ENCODE measurements at places on chromosomes 11 and 22.
A peak's percentile ranks its signal among the peaks of the same experiment; 100 is the strongest.

DNA sequence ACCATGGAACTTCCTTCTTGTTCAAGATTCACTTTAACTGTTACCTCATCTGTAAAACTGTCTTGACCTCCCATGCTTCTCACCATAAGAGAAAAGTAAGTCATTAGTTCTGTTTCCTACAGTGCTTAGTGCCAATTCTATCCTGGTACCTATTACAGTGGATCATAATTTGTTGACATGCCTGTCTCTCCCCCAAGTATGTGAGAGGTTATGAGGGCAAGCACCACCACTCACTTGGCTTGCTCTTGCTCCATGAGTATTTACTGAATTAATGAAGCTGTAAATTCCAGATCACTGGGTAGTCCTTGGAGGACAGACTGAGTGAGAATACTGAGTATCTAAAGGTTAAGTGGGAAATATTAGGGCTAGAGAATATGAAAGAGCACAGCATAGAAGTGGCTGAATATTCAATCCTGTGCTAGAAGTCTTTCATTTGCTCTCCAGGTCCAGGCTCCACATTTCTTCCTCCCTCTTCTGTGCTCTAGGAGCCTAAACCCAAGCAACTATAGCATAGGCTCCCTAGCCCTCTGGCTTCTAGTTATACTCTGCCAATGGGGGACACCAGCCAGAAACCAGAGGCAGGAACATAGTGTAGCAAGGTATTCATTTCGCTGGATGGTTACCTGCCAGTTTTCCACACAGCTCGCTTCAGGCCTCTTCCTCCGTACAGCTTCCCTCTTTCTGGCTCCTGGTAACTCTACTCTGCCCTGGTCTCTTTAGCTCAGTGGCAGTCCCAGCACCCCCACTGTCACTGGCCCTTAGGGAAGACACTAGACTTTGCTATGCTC lies 118.2 kb upstream of the SLC5A12 start:
- peak overlapping the region; percentile 41 for H3K27ac ChIP-seq
- no peak overlapping the region for H3K4me3 ChIP-seq
- H3K4me1 ChIP-seq: no peaks in the 10 kb centered on the region
- H3K36me3 ChIP-seq: no peaks in the 10 kb centered on the region

GRCh38 chr11:102879801-102880200 lies 5.0 kb upstream of the MMP12 start:
- no peaks in the 10 kb centered on the region for H3K36me3 ChIP-seq
- no peak overlapping the region for H3K27ac ChIP-seq
- DNase-seq: no peak
- H3K4me1 ChIP-seq: no peaks in the 10 kb centered on the region
- H3K27me3 ChIP-seq: no peaks in the 10 kb centered on the region

DNA sequence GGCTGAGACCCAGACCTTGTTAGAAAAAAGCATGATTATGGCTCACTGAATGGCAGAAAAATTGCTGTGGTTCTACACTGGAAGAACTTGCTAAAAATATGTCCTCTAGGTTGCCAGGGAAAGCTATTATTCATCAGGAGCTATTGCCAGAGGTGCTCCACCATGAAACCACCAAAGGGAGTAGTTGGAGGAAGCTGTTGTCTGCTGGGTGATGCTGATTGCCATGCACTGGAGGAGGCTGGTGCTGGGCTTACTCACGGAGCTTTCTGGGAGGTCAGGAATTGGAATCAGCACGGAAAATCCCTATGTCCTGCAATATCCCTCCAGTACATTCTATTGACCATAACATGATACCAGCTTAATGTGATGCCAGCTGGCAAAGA lies 199.6 kb upstream of the ZBED5 start:
- DNase-seq: no peak
- no peak overlapping the region for H3K4me3 ChIP-seq
- no peaks in the 10 kb centered on the region for H3K27me3 ChIP-seq

GRCh38 chr11:67320691-67321090 lies 17.4 kb downstream of the SSH3 start:
- DNase-seq: no peak
- H3K36me3 ChIP-seq: no peaks in the 10 kb centered on the region
- peaks cover 6% of the 10 kb centered on the region for H3K4me1 ChIP-seq
- H3K4me3 ChIP-seq: no peak overlapping the region
- H3K27me3 ChIP-seq: no peaks in the 10 kb centered on the region

DNA sequence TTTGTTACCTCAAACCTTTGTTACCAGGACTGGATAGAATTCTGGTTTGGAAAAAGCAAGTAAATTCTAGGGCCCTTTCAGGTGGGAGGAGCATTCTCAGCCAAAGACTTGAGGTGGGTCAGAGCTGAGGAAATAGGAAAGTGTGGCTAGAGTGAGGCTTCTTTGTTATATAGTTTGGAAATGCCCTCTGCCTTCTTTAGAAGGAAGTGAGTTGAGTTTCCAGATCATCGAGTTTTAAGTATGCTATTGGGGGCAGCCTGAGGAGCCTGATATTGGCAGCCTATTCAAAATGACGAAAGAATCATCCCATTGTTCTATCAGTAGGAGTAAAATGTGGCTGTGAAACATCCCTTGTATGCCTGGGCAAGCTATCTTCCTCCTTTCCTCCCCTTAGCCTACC lies 134.1 kb downstream of the ARHGAP42 start:
- H3K4me1 ChIP-seq: no peaks in the 10 kb centered on the region
- no peak overlapping the region for H3K4me3 ChIP-seq
- no peaks in the 10 kb centered on the region for H3K27me3 ChIP-seq
- peak overlapping the region; percentile 33 for H3K27ac ChIP-seq
- no peak for DNase-seq

GRCh38 chr22:47012589-47013370 lies 250.3 kb downstream of the TBC1D22A start:
- DNase-seq: no peak
- H3K36me3 ChIP-seq: no peaks in the 10 kb centered on the region
- H3K27ac ChIP-seq: peak overlapping the region; percentile 15

- H3K27me3 ChIP-seq: no peaks in the 10 kb centered on the region
- H3K36me3 ChIP-seq: no peaks in the 10 kb centered on the region
- no peak overlapping the region for H3K4me3 ChIP-seq
- DNase-seq: no peak
Observed at GRCh38 chr11:29260939-29261705, 755.7 kb downstream of the KCNA4 start.

DNA sequence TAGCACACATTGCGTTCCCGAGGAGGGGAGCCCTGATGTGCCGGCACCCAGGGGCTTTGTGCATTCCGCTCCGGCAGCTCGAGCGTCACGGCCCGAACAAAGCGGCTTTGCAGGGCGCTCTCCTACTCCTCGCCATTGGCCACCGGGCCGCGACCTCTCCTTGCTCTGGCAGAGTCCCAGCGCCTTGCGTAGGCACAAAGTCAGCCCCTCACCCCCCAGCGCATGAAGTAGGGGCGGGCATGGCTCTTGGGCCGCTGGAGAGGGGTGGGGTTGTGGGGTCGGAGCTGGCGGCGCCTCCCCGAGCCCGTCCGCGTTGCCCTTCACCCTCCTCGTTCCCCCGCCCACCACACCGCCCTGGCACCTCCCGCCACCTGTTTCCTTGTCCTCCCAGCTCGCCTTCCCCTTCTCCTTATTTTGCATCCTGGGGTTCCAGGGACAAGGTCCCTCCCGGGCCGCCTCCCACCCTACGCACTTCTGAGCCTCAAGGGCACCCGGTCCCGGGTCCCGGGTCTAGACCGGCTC lies 753 bp upstream of the PPARA start:
- H3K4me1 ChIP-seq: no peaks in the 10 kb centered on the region
- H3K36me3 ChIP-seq: no peaks in the 10 kb centered on the region
- H3K4me3 ChIP-seq: peak overlapping the region; percentile 81
- peak; percentile 58 for DNase-seq
- no peaks in the 10 kb centered on the region for H3K27me3 ChIP-seq

DNA sequence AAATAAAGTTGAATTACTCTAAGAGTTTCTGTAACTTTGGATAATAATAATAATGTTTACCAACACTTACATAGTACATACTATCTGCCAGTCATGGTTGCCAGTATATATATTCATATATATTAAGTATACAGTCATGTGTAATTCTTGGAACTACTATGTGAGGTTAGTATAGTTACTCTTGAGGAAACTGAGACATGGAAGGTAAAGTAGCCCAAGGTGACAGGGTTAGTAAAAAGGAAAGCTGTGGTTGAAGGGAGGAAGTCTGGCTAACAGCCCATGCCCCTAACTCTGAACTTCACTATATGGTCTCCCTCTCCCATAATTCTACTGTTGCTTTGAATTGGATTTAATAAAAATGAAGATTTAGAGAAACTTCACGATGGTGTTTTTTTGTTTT lies 24.9 kb downstream of the FDX1 start:
- no peak for DNase-seq
- no peaks in the 10 kb centered on the region for H3K36me3 ChIP-seq
- H3K4me3 ChIP-seq: no peak overlapping the region
- H3K27me3 ChIP-seq: no peaks in the 10 kb centered on the region
- no peaks in the 10 kb centered on the region for H3K4me1 ChIP-seq
- H3K27ac ChIP-seq: no peak overlapping the region

- H3K27me3 ChIP-seq: no peaks in the 10 kb centered on the region
- no peaks in the 10 kb centered on the region for H3K4me1 ChIP-seq
- no peaks in the 10 kb centered on the region for H3K36me3 ChIP-seq
- peak overlapping the region; percentile 71 for H3K4me3 ChIP-seq
Observed at GRCh38 chr22:31082606-31083376, 1.7 kb downstream of the SMTN start.

DNA sequence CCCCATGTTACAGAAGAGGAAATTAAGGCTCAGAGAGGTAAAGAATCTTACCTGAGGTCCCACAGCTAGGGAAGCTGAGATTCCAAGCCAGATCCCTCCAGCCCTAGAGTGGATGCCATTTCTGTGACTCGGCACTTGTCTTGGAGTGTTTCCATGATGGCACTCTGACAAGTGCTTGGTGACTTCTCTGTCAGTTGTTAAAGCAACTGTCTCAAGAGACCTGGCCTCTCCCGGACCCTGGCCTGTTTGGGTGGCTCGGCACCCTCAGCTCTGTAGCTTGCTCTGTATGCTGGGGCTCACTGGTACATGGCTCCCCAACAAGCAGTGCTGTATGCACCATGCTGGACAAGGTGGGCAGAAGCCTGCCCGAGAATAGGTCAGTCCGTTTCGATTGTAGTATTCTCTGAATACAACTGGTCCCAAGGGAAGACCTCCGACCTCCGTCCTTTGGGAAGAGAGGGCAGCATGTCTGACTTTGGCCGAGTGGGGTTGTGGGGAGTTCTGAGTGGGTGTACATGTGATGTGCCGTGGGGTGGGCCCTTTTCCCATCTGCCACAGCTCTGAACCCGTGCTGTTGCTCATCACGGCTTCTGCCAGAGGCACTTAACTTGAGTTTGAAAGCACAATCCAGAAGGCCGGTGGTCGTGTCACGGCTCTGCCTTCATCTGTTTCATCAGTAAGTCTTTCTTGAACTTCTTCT lies 12.4 kb downstream of the ACO2 start:
- no peaks in the 10 kb centered on the region for H3K4me1 ChIP-seq
- H3K36me3 ChIP-seq: no peaks in the 10 kb centered on the region
- no peak overlapping the region for H3K4me3 ChIP-seq
- peak; percentile 58 for DNase-seq
- H3K27ac ChIP-seq: peak overlapping the region; percentile 82
- no peaks in the 10 kb centered on the region for H3K27me3 ChIP-seq

DNA sequence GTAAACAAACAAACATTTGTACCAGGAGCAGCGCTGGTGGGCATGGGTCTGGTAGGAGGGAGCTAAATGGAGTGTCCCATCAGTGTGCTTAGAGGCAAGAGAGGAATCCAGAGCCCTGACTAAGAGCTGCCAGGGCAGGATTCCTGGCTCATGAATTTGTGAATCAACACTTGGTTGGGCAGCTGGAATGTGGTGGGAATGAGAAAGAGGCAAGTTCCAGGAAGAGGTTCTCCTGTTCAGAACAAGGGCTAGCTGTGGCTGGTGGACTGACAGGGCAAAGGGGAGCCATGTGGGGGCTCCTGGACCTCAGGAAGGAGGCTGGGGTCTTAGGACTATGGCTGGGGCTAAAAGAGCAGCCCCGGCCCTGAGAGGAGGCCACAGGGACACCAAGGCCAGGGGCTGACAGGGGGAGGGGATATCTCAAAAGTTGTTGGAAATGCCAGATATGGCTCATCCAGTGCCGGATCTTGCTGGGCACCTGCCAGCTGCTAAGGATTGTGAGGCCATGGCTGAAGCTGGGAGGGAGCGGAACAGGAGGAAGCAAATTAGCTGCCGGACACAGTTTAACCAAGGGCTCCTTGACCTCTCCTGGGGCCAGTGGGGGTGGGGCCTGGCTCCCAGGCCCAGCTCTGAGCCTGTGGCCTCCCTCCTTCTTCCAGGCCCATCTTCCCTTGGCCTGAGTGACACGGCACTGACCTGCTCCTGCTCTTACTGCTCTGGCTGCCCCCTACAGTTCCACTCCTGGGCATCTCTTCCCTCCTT lies 14.6 kb upstream of the P2RY6 start:
- peak; percentile 51 for DNase-seq
- H3K36me3 ChIP-seq: no peaks in the 10 kb centered on the region
- no peaks in the 10 kb centered on the region for H3K4me1 ChIP-seq
- H3K27ac ChIP-seq: peak overlapping the region; percentile 65
- H3K27me3 ChIP-seq: no peaks in the 10 kb centered on the region

DNA sequence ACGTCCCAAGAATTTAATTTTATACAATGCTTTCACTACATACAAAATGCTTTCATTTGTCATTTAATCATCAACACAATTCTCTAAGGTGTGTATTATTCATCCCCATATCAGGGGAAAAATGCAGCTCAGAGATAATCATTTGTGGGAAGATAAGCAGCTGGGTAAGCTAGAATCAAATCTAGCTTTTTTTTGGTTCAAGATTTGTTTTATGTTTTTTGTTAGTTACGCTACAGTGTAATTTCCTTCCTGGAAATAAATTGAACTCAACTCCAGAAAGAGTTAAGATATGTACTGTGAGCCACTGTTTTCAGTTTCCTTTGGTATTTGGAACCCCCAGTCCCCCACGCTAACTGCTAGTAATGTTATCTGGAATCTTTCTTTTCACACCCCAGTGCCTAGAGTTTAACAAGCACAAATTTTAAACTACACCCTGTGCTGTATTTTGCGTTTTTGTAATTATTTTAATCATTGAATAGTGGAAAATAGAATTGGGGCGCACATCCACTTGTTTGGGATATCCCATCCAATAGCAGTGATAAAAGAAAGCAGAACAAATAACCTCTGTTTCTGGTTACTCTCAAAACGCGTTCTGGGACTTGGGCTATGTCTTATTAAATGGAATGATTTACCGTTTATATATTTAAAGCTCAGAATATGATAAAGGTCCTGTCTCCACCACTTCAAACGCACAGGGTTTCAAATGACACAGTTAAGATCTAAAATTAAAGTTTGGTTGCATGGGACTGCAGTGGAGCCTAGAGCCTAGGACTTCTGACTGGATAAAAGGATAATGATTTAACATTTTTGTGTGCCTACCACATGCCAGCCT lies 2.1 kb upstream of the HSPA8 start:
- peak overlapping the region; percentile 97 for H3K4me3 ChIP-seq
- no peak for DNase-seq
- peaks cover 3% of the 10 kb centered on the region for H3K4me1 ChIP-seq

GRCh38 chr11:126915430-126915829 lies 85.1 kb downstream of the KIRREL3 start:
- H3K36me3 ChIP-seq: no peaks in the 10 kb centered on the region
- H3K4me3 ChIP-seq: no peak overlapping the region
- DNase-seq: no peak
- H3K27ac ChIP-seq: no peak overlapping the region

GRCh38 chr11:820655-821511 lies 2.2 kb downstream of the PNPLA2 start:
- no peaks in the 10 kb centered on the region for H3K27me3 ChIP-seq
- peak overlapping the region; percentile 98 for H3K27ac ChIP-seq
- peak overlapping the region; percentile 94 for H3K4me3 ChIP-seq
- H3K4me1 ChIP-seq: peaks cover 12% of the 10 kb centered on the region
- DNase-seq: peak; percentile 87

Measured in breast epithelium (tissue), 4 donors.